Testis (tissue), 5 donors: ENCODE measurements at places on chromosomes 16 and 17. TPM values are rescaled to one million over a fixed set of nuclear protein-coding genes. Genes with fewer than 3 reads are reported as not detected.

STX4 gene
- 37.1 TPM for polyA plus RNA-seq

MT1A gene
- polyA plus RNA-seq: not detected

ADGRG1 gene
- polyA plus RNA-seq: 134 TPM

ZFP3 gene
- polyA plus RNA-seq: 4.6 TPM

DVL2 gene
- polyA plus RNA-seq: 43.6 TPM

CLEC18B gene
- 13.7 TPM for polyA plus RNA-seq

SRCAP gene
- polyA plus RNA-seq: 44.3 TPM

LPO gene
- polyA plus RNA-seq: 2.7 TPM
